ENCODE measurements at places on chromosomes 7 and 10.
A peak's percentile ranks its signal among the peaks of the same experiment; 100 is the strongest.

DNA sequence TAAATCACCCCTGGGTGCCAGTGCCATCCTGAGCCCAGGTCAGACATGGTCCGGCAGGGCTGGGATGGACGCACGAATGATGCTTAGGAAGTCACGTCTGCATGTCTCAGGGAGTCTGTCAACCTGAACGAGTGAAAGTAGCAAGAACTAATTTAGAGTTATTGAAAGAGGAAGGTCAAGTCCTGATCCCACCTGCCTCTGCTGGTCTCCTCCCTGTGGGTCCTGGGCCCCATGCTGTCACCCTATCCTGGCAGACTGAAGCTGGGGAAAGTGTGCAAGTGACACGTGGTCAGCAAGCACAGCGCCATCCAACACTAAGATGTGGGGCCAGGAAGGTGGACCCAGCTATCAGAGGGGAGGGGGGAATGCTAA is 26.1 kb upstream of the GRID1 start:
- DNase-seq, result no peak

- peak; percentile 24 for DNase-seq
Measured at GRCh38 chr10:33819206-33819605, 484.7 kb upstream of the NRP1 start.

- no peak for DNase-seq
Measured at GRCh38 chr10:74824900-74825370, 1.5 kb upstream of the KAT6B start.

DNA sequence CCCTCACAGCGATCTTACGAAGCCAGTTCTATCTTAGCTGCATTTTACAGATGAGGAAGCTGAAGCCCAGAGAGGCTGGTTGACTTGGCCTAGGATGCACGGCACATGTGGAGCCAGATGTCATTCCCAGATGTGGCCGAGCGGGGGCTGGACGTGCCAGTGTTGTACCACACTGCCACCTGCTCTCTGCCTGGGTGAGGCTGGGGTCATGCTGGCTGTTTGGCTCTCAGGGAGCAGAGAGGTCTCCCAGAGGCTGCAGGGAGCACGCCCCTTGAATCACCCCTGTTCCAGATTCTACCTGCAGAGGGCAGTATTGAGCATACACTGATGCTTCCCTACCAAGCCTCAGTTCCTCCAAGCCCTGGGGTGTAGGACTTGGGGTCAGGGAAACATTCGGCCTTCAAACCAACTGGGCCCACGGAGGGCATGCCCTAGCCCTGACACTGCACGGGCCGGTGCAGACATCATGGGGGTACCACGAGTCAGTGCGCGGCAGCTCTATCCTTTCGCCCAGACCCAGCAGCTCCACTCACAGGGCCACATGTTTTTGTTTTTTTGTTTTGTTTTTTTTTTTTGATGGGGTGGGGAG is 3.8 kb upstream of the GTF2IRD1 start:
- peak; percentile 41 for DNase-seq

- DNase-seq, result no peak
Measured at GRCh38 chr7:36367561-36368077, 22.0 kb upstream of the ANLN start.

GRCh38 chr10:110147961-110148360 is 59.4 kb upstream of the MXI1 start:
- DNase-seq, result no peak

DNA sequence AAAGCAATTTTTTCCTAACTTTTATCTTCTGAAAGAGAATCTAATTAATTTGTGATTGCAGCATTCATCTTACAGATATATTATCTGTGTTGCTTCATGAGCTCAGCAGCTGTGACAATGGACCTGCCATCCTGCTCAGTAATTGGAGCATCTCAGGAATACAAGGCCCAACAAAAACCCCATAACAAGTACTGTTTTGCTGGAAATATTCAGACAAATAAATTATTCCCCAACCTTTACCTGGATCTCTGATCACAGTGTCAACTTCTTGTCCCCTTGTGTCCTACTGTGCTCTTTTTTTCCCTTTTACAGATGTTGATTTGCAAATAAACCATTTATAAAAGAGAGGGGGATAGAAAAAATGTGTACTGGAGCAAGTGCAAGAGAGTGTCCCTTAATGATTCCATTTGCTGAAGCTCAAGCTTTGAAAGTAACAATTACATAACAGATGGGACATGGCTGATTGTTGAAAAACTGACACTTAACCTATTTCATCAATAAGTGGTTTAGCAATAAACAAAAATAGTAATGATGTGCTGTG is 1063.4 kb upstream of the GHITM start:
- DNase-seq, result no peak

- DNase-seq, result no peak
Measured at GRCh38 chr7:24668927-24669635, 88.2 kb downstream of the GSDME start.

- DNase-seq, result no peak
Measured at GRCh38 chr7:6590645-6591110, 857 bp downstream of the INTS15 start.

GRCh38 chr10:98963608-98964007 is 272.0 kb downstream of the HPSE2 start:
- no peak for DNase-seq

Data from HFF-Myc (cell line).